NCI-H187 treated with DMSO at 0.1 percent for 48 hours (cell line): ENCODE measurements at places on chromosomes 11 and 22.

DNA sequence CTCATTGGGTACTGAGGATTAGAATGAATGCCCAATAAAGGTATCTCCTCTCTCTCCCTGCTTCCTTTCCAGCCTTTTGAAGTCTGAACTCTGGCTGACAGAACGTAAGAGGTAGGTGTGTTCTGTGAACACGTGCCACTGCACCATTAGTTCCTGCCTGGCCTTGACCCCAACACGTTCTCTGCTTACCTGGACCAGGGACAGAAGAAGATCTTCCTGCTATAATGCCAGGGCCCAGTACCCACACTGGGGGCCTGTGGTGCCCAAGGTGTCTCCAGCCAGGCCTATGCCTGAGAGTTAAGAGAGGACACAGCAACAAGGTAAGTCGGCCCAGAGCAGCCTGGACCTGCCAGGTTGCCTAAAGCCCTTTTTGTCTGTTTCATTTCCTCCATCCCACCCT, 147.7 kb upstream of the TIMP3 start:
- DNase-seq: no peak

GRCh38 chr11:4030197-4030596, 64.4 kb upstream of the RRM1 start:
- no peak for DNase-seq

DNA sequence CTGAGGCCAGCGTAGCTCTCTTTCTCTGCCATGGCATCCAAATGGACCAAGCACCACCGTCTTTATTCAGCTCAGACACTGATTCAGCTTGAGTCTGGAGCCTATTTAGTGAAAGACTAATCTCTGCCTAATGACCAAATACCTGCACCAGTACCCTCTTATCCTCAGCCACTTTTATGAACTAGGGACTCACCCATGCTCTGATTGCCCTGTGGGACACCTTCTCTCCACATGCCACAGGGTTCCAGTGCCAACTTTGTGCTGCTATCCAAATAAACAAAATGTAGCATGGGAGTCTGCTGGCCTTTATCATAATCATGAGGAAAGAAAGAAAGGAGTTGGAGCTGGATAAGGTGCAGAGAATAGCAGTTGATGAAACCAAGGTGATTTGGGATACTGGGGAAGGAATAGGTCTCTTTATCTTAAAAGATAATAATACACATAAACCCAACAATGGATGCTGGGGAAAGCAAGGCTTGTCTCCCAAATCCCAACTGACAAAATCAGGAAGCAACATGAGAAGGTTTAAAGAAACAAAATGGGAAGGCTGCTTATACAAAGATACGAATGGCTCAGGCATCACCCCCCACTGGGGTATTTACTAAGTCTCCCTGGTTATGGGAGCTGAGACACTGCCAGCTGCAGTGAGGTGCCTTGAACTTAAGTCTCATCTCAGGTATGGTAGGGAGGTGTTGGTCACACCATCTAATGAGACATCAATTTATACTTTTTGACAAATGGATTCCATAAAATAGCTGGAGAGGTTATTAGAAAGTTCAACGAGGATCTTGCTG, 63.3 kb downstream of the SYT9 start:
- DNase-seq: no peak

GRCh38 chr11:44376423-44376822, 66.5 kb upstream of the ALX4 start:
- no peak for DNase-seq

GRCh38 chr11:724049-724777, 18.2 kb downstream of the EPS8L2 start:
- no peak for DNase-seq

DNA sequence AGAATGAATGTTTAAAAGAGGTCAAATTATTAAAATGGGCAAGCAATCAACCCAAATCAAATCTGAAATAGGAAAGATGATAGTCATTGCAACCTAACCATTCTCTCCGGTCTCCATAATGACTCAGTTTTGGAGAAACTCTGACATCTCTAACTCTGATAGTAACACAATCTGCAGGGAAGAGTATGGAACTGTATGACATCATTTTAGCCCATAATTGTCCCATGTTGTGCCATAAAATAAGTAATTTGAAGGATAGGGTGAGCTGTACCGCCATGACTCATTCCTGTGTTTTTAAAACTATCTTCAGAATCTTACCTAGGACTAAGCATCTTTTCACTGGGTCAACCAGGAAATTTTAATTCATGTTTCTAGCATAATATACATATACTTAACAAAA, 350.8 kb downstream of the DLG2 start:
- DNase-seq: no peak

DNA sequence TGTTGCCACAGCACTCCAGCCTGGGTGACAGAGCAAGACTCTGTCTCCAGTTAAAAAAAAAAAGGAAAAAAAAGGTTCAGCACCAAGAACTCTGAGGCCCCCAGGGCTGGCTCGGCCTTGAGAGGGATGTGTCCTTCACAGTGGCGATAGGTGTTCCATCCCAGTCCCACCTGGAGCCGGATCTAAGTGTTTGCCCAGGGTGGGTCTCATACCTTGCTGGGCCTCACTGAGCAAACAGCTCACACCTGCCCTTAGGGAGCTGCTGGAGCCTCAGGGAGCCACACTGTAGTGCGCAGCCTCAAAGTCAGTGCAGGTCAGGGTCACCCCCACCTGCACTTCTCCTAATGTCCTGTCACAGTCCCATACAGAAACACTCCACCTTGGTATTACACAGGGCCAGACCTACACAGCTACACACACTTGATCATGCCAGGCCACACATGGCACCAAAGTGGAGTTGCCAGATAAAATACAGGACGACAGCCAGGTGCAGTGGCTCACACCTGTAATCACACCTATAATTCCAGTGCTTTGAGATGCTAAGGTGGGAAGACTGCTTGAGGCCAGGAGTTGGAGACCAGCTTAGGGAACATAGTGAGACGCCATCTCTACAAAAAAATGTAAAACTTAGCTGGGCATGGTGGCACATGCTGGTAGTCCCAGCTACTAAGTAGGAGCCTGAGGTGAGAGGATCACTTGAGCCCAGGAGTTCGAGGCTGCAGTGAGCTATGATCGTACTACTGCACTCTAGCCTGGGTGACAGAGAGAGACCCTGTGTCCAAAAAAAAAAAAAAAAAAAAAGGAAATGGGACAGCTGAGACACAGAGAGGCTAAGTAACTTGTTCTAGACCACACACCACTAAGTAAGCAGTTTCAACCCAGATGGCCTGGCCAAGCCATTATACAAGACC, 7.3 kb downstream of the STARD10 start:
- peak; percentile 60 for DNase-seq

GRCh38 chr11:74895340-74896116, 53.4 kb downstream of the XRRA1 start:
- no peak for DNase-seq

- DNase-seq: no peak
Observed at GRCh38 chr11:118666371-118666770, 13.1 kb downstream of the TREH start.

DNA sequence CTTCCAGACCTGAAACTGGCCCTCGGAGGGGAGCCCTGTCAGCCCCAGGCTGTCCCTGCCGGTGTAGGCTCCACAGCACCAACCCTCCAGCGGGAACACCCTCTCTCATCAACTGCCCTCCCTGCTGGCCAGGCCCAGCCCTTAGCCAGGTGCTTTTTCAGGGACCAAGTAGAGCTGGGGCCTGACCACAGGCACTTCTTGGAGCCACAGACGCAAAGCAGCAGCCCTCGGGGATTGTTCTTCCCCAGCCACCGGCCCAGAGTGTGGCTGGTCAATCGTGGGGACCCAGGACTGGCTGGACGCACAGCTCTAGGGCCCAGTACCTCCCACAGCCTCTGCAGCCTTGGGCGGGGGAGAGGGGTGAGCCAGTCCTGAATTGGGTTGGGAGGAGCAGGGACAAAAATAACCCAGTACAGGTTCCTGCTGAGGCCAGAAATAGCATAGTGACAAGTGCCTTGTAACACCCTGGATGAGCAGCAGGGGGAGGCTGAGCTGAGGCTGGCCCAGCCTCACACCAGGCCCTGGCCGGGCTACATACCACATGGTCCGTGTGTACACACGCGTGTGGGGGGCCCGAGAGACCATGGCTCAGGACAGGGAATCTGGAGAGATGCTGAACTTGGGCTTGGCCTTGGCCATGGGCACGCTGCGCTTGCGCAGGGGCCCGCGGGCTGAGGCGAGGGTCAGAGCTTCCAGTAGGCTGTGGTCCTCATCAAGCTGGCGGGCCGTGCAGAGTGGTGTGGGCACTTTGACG, 2.0 kb downstream of the KCNJ11 start:
- DNase-seq: no peak
